H1 (cell line): ENCODE measurements at places on chromosomes 1 and 21. TPM values are rescaled to one million over a fixed set of nuclear protein-coding genes. Genes with fewer than 3 reads are reported as not detected.

ATP6V0B gene
- polyA plus RNA-seq, result 302 and 308 TPM in 2 replicates

MRAP gene
- not detected in 2 replicates for polyA plus RNA-seq

TRNP1 gene
- 102 and 106 TPM in 2 replicates for polyA plus RNA-seq

PTGFR gene
- 0.02 and 0.05 TPM in 2 replicates for polyA plus RNA-seq

DNA sequence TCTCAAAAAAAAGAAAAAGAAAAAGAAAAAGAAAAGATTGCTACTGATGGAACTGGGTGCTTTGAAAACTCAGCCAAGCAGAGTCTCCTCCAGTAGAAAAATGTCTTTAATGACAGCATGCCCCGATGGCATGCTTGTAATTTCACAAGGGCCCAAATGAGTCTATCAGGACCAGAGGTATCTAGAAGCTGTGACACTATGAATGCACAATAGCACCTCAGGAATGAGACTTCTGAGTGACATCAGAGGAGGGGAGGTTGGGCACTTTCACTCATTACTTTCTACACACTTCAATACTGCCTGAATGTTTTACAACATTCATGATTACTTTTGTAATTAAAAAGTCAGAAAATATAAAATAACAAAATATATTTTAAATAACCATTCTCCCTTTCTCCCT is 15.1 kb upstream of the CD58 start:
- DNase-seq, result no peak

- no peak for DNase-seq
Measured at GRCh38 chr1:218344814-218345672, at the start of gene TGFB2. Gene TGFB2, plus strand, starts transcription at chr1:218345336. Its CDS starts 1,366 bp downstream, at chr1:218346702.

DNA sequence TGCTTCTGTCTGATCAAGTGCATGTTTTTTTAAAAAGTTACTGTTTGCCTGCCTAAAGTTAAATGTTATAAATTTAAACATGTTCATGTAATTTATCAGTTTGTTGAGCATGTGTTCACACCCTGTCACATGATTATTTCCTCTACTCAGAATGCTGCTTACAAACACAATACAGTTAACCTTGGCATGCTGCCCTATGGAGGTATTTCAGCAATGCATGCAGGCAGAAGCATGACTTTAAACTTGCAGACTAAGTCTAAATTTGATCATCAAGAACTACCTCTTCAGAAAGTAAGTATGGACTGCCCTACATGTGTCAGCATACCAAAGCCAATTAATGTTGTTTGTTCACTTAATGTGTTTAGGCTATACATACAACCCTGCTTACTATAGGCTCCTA is 161.6 kb downstream of the LRRC40 start:
- DNase-seq, result no peak

DNA sequence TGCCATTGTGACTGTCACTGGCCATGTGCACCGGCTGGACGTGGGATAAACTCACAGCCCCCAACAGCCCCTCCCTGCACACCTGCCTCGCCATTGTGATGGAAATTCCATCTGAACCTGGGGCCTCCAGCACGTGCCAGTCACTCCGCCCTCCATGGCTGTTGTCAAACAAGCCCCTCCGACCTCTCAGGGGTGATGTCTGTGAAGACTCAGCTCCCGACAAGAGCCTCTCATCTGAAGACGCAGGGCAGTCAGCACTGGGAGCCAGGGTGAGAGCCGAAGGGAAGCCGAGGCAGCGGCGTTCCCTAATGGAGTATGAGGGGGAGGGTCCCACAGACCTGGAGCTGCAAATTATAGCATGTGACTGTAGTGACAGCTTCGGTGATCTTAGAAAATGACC is 1.4 kb upstream of the KRTAP10-2 start:
- no peak for DNase-seq

DNA sequence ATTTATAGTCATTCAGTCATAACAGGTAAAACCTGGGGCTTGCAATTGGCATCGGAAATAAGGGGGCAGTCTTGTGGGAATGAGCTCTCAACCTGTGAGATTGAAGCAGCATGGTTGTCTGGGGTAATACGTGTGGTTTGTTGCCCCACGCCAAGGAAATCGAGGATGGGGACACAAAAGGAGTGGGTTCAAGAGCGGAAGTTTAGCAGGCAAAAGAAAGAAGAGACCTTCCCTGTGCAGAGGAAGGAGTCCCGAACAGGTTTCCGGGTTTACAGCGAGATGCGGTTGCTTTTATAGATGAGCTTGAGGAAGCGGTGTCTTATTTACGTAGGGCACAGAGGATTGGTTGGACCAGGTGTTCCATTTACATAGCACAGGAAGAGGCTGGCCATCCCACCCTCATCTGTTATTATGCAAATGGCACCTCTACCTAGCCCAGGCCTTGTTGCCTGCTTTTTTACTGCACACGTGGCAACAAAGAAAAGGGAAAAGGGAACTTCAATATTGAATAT is 37.3 kb downstream of the IFNAR1 start:
- DNase-seq, result peak; percentile 56

DNA sequence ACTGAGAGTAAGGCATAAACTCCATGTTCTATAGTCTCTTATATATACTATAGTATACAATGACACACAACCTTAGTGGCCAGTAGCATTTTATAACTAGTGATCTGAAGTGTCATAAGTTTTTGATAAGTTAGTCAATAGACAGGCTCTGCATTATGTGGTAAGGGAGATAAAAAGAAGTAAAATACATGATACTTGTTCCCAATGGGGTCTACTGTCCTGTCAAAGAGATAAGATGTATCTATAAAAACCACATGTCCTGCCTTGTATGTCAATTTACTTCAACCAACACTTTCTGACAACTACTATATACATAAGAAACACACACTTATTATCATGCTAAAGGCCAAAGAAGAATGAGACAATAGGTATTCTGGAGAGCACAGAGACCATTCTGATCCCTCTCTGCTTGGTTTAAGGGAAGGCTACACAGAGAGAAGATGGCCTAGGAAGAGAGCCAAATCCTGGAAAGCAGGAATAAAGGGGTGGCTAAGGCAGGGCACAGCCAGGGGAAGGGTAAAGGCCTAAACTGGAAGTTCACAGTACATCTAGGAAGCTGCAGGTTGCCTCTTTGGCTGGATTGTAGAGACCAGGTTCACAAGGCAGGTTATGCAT is 91.4 kb downstream of the LYST start:
- DNase-seq, result no peak

DNA sequence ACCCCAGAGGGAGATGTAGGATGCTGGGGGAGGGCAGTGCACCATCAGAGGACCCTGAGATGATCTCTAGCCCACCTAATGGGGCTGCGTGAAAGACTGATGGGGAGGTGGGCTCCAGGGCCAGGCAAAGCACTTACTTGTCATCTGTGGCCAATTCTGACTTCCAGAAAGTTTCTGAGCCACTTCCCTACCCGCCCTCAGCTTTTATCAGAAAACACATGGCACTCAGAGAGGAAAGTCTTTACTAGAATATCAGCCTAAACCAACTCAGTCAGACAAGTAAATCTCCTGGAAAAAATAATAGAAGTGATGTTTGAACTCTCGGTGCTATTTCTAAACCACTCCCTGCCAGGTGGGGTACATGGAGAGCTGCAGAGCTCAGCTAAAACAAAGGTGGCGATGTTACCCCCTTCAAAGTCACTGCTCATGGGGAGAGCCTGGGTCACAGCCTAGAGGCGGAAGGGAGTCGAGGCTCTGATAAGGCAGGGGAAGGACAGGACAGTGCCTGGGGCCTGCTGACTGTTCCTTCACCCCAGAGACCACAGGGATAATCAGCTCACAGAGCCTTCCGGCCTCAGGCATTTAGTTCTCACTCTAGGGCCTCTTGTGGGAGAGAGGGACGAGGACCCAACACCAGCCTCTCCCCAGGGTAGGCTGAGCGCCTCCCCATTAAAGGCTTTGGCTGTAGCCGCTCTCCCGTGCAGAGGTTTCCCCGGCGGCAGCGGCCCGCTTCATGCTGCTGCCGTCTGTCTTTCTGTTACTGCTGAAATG is 14.2 kb downstream of the SMIM12 start:
- no peak for DNase-seq

DNA sequence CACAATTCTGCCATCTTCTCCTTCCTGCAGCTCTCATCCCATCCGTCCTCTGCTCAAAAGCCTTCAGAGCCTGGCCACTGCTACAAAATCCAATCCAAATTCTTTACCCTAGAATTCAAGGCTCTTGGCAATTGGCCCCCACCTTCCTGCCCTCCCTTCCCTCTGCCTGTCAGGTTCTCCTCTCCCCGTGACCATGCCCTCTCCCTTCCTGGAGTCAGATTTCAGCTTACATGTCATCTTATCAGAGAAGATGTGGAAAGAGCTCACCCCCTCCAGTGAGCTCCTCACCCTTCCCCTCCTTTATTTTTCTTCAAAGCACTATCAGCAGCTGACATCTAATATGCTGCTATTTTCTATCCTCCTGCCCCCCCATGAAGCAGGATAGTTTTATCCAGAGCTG is 86.9 kb downstream of the GRIK3 start:
- no peak for DNase-seq
